Activated T-cell treated with anti-CD3 and anti-CD28 coated beads for 1 hour (primary cell): ENCODE measurements at places on chromosomes 12 and 14.
A peak's percentile ranks its signal among the peaks of the same experiment; 100 is the strongest.

DNA sequence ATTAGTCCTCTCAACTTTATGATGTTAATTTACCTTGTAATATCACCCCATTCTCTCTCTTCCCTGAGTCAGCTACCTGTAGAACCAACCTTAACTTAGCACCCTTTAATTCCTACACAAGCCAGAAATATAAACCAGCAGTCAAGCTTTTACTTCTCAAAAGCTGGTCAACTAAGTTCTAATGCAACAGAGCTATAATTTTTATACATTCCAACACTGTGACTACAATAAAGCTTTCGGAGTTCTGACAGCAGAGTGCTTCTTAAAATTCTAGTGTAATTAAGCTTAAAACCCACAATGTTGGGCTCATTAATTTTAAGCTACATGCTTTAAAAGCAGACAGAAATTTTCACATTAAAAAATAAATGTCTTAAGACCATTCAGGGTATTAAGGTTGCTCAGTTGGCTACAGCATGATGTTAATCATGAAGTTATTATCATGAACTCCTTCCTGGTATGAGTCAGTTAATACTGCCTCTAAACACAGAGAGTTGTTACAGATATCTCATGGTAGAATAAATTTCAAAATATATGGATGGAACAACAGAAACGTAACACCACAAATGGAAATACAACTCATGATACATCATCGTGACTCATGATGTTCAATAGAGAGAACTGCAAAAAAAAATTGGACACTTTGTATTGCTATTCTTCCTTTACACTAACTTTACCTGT is 126.7 kb downstream of the EPS8 start:
- DNase-seq, result no peak

DNA sequence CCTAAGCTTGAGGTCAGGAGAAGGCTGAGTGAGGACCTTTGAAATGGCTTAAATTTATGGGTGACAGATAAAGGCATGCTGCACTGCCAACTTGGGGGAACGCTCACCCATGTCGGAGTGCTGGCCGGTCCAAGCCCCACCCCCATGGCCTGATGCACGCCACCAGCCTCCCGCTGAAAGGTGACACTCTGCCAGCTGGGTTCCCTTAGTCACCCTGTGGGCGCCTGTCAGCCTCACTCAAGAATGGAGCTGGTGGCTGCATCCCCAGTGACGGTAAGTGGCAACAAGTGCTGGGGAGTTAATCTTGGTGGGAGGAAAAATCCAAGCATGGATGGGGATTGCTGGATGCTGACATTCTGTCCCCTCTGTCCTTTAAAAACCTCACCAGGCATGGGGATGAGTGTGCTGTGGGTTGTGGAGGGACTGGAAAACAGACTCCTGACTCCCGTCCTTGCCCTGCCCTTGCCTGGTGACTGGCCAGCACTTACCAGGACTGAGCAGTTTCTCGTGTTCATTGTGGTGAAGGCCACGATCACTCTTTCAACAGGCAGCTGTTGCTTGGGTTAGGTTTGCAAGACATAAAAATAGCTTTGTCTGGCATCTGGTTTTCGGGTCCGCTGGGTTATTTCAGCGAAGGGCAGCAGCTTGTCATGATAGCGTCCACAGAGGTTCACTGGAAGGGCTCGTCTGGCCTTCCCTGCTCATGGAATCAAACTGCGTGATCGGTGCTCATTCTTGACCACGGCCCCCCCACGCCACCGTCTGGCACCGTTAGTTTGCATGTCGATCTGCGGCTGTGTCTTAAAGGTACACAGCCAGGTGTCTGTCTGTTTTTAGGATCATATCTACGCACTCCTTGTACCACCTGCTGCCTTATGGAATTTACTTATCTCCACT is 15.0 kb downstream of the ACACB start:
- no peak for DNase-seq

DNA sequence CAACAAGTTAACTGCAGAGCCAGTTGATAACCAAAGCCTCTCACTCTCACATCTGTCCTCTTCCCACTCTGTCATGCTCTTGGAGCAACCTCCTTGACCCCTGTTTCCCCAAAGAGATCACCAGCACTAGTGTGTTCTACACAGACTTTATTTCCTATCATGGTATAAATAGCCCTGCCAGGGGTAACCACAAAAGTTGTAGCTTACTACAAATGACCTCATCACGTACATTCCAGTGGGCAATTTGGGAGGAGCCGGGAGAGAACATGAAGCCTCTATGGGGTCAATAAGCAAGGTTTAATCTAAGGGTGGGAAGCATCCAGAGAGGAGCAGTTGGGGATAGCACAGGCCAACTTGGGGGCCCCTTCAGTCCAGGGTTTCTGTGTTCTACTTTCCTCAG is 186.5 kb downstream of the KCNA5 start:
- no peak for DNase-seq

DNA sequence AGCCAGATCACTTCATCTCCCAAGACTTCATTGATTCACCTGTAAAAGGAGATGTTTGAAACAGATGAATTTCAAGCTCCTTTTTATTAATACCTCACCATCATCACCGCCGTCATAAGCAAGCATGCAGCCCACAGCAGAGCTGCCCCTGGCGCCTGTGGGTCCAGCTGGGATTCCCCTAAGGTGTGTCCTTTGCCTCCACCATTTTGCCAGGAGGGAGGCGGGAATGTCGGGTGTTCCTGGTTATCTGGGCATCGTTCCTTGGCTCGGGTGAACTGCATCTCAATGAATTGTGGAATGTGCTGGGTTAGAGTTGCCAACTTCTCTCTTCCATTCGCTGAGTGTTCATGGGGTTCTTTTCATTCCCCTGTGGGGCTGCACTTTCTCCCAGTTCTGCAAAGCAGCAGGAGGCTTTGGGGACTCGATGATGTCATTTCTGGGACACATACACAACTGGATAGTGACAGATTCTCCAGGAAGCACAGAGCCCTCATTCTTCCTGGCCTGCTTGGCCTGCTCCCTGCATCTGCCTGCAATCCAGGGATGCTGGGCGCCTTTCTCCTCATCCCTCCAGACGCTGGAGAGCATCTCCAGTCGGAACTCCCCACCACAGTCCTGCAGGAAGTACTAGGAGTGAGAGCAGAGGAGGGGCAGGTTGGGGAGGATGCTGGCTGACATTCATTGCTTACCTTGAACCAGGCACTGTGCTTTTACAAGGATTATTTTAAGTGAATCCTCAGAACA is 10.1 kb downstream of the CCND2 start:
- no peak for DNase-seq

- DNase-seq, result no peak
Measured at GRCh38 chr14:74879427-74880182, 2.1 kb upstream of the DLST start.

GRCh38 chr14:93984070-93984469 is 7.7 kb upstream of the ASB2 start:
- DNase-seq, result no peak

GRCh38 chr12:124162151-124163110 is 132.5 kb upstream of the RFLNA start:
- DNase-seq, result no peak

- DNase-seq, result peak; percentile 62
Measured at GRCh38 chr12:103495469-103496456, at the start of gene C12orf42. Gene C12orf42 (minus strand): TSS chr12:103495968. CDS start chr12:103478426, 17,542 bp downstream.

GRCh38 chr12:92467886-92468285 is 234.9 kb upstream of the PLEKHG7 start:
- DNase-seq, result no peak

GRCh38 chr12:10101648-10102220 is 2.9 kb upstream of the CLEC1A start:
- no peak for DNase-seq

DNA sequence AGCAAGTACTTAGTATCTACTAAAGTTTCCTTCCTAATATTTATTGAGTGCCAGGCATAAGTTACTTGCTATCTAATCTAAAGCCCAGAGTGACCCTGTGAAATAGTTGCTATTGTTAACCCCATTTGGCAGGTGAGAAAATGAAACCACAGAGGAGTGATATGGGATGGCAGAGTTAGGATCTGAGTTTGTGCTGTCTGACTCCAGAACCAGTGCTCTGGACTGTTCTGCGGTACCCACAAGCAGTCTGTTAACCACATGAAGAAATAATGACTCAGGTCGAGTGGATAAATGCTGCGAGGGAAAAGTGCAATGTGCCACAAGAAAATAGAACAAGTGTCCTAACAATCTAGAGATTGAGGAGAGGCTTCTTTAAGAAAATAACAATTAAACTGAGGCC is 60.7 kb upstream of the GZMB start:
- no peak for DNase-seq

DNA sequence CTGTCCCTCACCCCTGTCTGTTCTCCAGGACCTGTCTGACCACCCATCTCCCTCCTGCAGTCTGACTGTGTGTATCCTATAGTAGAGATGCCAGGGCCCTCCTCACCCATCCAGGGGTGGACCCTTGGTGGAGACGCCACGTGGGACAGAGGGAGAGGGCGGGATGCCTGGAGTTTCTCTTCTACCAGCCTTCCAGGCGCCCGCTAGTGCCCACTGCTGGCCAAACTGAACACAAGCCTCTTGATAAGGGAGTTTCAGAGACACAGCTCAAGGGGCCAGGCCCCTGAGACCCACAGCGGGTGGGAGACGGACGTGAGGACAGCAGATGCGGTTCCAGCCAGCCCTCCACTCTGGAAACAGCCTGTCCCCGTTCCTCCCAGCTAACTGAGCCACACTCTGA is 147.3 kb downstream of the RBM19 start:
- DNase-seq, result no peak

GRCh38 chr14:97620066-97620465 is 822.9 kb downstream of the VRK1 start:
- DNase-seq, result no peak

GRCh38 chr12:82638324-82638723 is 48.4 kb upstream of the TMTC2 start:
- no peak for DNase-seq

DNA sequence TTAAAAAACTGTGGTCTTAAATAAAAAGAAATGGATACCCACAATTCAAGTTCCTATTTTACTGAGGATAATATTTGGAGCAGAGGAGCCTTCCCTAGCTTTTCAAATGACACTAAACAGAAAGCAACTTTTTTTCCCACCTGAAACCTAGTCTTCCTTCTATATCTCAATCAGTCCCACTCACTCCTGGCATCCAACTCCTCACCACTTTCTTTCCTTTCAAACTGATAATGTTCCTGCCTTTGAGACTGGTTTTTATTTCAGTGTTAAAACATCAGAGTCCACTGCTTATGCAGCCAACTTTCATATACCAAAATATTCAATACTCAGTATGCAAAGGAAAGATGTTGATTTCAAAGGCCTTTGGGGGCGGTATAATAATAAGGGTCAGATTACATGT is 225.6 kb downstream of the GXYLT1 start:
- DNase-seq, result no peak

DNA sequence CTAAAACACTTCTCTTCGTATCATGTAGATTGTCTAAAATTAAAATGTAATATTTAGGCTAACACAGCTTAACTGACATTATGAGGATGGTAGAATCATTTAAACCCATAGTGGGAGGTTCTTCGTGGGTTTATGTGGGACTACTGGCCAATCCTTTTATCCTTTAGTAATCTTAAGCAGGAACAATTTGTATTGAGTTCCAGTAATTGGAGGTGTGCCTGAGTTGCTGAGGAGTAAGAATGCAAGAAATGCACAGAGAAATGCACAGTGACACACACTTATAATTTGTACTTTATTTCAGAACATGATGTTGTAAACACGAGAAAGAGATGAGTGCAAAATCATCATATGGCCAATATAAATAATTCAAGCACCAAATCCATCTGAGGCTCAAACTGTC is 22.3 kb downstream of the OTOGL start:
- no peak for DNase-seq

DNA sequence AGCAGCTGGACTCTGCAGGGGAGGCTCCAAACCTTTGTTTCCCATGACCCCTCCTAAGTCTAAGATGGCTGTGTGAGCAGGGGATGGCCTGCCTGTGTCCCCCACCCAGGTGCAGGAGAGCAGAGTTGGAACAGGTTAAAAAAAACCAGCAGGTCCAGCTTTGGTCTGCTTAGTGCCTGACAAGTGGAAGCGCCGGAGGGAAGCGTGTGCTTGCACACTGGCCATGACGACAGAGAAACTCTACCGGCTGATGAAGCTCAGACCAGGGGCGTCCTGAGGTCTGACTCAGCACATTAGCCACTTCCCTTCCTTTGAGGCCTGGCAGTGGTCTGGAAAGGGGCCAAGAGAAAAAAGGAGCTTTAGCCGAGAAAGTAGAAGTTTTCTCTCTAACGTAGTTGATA is 280.1 kb downstream of the VRK1 start:
- no peak for DNase-seq

DNA sequence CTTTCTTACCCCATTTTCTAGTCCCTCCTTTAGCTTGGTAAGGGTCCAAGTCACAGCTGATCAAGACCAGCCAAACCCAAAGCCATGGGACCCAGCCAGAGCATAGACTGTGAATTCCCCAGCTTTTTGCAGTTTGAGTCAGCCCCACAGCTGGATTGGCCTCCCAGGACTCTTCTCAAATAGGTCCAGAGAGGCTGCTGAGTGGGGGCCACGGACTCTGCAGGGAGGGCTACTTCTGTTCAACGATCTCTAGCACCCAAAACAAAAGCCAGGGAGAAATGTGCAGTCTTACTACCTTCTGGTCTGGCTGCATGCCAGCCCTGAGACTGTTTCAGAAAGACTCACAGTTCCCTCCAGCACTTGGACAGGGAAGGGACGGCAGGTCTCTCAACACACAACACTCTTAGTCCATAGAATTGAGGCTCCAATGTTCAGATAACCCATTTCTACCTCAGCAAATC is 1.6 kb downstream of the VDR start:
- no peak for DNase-seq

DNA sequence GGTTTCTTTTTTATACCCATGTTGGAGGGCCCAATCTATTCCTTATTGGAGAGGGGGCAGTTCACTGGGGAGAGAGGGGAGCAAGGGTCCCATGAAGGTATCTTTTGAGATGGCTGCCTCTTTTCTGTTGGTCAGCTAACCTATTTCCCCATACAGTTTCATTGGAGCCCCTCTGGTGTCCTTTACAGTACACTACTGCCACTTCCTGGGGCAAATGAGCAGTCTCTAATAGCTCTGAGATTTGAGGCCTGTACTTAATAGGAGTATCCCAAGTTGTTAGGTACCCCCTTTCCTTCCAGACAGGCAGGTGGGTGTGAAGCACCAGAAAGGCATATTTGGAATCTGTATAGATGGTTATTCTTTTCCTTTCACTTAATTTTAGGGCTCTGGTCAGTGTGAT is 41.3 kb upstream of the RNU6-8 start:
- DNase-seq, result no peak

- peak; percentile 80 for DNase-seq
Measured at GRCh38 chr14:61280526-61281185, 482 bp downstream of the TMEM30B start.
